ENCODE measurements at places on chromosomes 4 and X. TPM values are rescaled to one million over a fixed set of nuclear protein-coding genes. Genes with fewer than 3 reads are reported as not detected.

DNA sequence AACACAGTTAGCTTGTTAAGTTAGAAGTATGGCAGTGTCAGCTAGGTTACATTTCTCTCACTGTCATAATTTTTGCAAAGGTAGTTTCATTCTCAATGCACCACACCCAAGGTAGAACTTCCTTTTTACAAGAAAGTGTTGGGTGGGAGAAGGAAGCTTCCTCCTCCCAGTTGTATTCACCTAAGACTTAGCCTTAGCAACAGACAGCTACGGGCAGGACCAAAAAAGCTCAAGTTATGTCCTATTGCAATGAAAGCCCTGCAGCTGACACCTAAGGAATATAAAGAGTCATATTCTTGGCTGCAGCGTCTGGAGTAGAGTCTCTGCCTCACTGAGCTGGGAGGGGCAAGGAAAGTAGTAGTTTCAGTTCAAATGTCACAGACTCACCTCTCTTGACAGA, 25.1 kb upstream of the PRDM8 start:
- DNase-seq = peak; percentile 88

GRCh38 chr4:19349416-19349815, 902.3 kb upstream of the SLIT2 start:
- DNase-seq = no peak

DNA sequence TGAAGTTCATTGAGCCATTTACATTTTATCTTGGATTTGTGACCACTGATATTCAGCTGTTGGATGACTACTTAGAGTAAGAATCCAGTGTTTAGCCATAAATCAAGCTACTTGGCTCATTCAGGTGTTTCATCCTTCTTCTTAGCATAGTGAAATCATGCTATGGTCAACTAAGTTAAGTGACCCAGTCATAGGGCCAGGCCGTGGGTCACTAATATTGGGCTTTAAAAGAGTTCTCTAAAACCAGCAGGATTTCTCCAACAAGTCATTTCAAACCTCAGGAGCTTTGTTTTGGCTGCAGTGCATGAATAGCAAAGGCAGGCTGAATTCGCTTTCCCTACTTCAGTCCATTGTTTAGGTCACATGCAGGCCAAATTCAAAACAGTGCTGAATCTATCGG, 181.0 kb downstream of the MAML3 start:
- DNase-seq = no peak

DNA sequence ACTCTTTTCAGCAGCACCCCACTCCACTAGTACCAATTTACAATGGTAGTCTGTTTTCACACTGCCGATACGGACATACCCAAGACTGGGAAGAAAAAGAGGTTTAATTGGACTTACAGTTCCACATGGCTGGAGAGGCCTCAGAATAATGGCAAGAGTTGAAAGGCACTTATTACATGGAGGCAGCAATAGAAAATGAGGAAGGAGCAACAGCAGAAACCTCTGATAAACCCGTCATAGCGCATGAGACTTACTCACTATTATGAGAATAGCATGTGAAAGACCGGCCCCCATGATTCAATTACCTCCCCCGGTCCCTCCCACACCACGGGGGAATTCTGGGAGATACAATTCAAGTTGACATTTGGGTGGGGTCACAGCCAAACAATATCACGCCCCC, 34.1 kb upstream of the MAGEA4 start:
- DNase-seq = no peak

- no peak for DNase-seq
Observed at GRCh38 chr4:66693694-66694093, 851.6 kb downstream of the CENPC start.

GRCh38 chr4:77193511-77194102, 36.6 kb downstream of the CCNG2 start:
- DNase-seq = peak; percentile 90

- no peak for DNase-seq
Observed at GRCh38 chr4:156117743-156118142, 164.1 kb upstream of the CTSO start.

The TRAPPC11 gene
- 33.4 TPM for total RNA-seq

GRCh38 chr4:187780070-187780469, 215.5 kb upstream of the ZFP42 start:
- no peak for DNase-seq

The MAGED1 gene
- 23.3 TPM for total RNA-seq

DNA sequence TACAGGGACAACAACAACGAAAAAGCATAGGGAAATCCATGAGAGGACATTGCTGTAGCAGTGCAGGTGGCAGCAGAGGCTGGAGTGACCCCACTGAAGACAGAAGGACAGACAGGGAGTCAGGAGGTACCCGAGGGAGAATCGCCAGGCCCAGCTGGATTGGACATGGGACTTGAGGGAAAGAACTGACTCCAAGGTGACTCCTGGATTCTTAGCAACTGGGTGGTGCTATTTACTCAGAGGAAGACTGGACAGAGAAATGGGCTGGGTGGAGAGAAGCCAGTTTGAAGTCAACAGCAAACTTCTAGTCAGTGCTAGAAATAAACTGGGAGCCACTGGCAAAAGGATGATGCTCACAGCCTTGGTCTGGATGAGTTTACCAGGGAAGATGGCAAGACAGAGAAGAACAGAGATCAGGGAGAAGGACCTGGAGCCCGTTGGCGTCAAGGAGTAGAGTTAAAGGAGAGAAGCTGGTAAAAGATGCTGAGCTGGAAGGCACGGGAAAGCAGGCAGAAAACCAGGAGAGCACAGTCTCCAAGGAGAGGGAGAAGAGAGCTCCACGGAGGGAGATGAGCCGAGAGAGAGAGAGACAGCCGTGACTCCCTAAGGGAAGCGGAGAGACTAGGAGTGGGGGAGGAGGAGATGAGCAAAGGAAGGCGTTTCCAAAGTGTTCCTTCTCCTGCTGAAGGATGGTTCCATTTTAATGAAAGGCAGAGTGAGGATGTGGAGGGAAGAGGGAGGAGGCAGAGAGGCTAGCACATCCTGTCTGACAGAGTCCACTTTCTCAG, 119.4 kb downstream of the AFAP1 start:
- no peak for DNase-seq

DNA sequence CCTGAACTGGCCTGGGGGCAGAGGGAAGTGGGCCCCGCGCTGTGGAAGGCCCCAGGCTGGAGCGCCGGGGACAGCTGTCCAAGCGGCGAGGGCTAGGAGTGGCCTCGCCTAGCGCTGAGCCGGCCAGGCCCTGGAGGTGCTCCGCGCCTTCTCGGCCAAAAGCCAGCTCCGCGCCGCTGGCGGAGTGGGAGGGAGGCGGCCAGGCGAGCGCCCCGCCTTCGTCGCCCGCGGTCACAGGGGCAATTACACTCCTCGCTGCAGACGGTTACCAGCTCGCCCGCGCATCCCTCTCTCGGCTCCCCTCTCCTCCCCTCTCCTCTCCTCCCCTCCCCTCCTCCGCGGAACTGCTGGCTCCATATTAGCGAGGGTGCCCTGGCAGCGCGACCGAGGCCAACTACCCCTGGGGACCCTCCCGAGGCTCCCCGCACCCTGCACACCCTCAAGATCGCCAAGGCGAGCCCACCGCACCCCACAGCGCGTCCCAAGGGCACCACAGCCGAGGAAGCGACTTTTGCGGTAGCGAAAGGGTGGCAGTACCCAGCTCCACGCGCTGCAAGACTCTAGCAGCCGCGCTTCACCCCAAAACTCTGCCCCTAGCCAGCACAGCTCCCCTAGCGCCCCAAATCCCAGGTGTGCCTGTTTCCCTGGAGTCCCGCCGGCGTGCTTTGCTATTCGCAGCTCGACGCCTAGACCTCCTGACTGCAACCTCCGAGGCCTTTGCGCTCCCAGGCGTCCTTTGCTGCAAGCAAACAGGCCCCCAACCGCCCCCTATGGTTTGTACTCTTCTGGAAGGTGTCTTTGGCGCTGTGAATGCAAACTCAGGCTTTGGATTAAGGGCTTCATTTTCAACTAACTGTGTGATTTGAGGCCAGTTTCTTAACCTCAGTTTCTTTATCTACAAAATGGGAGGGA, 91.4 kb downstream of the BCOR start:
- DNase-seq = no peak

DNA sequence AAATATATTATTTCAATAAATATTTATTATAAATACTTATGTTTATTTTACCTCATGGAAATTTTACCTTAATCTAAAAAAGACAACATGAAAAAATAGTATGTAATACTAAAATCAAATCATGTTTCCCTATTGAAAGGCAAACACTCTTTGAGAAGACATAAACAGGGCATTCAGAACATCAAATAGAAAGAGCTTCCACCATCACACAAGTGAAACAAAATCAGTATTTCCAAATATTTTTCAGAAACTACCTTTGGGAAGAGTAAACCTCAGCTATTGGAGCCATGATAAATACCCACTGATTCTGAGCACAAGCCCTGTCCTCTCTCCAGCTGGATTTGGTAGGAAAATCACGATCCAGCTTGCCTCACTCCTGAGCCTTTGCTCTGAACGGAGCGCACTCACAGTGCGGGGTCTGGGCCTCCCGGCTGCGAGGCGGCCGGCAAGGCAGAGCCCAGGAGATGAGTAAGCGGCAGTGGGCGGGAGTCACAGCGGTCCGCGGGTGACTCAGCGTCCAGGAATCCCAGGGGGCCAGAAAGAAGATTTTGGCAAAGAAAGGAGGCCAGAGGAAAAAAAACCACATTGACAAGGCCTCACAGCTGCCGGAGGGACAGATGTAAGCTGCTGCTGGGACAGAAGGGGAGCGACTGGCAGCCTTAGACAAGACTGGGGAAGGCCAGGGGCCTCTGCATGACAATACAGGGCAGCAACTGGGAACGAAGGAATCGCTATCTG, 14.7 kb upstream of the ANXA5 start:
- no peak for DNase-seq

- DNase-seq = no peak
Observed at GRCh38 chr4:186144946-186145569, 40.6 kb downstream of the FAM149A start.

The CXCL9 gene
- total RNA-seq = not detected

- no peak for DNase-seq
Observed at GRCh38 chrX:2397229-2398063, 103.3 kb downstream of the DHRSX start.

The SYP gene
- 1.3 TPM for total RNA-seq

GRCh38 chr4:152464030-152464823, 71.7 kb downstream of the FBXW7 start:
- DNase-seq = no peak

- no peak for DNase-seq
Observed at GRCh38 chr4:75555294-75556164, at the start of gene ODAPH. Gene ODAPH, plus strand, starts transcription at chr4:75556066. Its CDS starts 17 bp downstream, at chr4:75556083.

The GPC4 gene
- total RNA-seq = not detected

Measured in CD4-positive, CD25-positive, alpha-beta regulatory T cell (primary cell).